ENCODE measurements at places on chromosomes 5 and 9.

- peak; percentile 64 for DNase-seq
Observed at GRCh38 chr9:125889476-125890419, 142.6 kb downstream of the PBX3 start.

GRCh38 chr5:175750511-175750931 lies 92.7 kb downstream of the HRH2 start:
- DNase-seq: no peak

GRCh38 chr9:33049680-33050361 lies 24.7 kb downstream of the DNAJA1 start:
- DNase-seq: no peak

- no peak for DNase-seq
Observed at GRCh38 chr9:130268521-130269211, 3.1 kb downstream of the HMCN2 start.

DNA sequence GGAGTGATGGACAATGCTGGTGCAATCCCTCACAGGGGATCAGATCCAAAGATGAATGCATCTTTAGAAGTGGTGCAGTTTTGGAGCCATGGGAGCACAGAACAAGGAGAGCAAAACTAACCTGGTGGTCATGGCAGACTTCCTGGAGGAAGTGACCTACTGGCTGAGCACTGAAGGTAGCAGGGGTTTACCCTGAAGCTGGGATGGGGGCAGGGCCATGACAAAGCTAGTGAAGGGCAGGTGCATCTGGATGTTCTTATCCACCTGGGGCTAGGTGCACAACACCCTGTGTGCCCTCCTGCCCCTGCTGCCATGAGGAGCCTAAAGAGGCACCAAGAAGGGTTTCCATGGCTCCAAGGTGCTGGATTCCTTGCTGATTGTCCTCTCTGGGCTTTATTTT lies 11.5 kb upstream of the PITX1 start:
- no peak for DNase-seq
